Activated CD8-positive, alpha-beta memory T cell treated with anti-CD3 and anti-CD28 coated beads for 24 hours (primary cell): ENCODE measurements at places on chromosomes 3 and 15.

DNA sequence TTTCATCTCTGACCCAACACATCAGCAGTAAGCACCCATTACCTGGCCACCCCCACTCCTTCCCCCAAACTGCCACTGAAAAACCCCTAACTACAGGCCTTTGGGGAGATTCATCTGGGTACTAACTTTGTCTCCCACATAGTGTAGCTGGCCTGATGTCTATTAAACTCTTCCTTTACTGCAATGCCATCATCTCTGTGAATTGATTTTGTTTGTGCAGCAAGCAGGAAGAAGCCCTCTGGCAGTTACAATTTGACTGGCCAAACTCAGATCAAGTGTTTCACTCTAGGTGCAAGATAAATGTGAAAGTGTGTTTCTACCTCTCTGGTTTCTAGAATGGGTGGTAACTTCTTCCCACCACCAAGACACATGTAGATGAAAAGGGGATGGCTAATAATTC lies 26.7 kb upstream of the OR5K4 start:
- DNase-seq: no peak

GRCh38 chr15:78035321-78035751 lies 42.2 kb downstream of the TBC1D2B start:
- no peak for DNase-seq

- DNase-seq: no peak
Measured at GRCh38 chr3:132788301-132788671, 66.1 kb upstream of the NPHP3 start.

DNA sequence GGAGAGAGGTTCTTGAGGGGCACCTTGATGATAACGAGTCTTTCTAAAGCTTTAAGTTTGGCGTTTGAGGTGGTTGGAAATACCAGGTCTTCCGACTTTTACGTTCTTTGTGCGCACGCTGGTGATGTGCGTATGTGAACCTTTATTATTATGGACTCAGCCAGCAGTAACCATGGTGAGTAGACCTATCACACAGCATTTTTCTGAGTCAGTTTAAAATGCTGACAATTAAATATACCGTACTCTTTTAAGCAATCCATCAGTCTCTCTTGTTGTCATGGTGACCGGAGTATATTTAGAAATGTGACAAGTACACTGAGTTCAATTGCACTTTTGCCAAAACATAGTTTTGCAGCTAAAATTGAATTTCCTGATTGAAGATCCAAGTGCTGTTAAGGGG lies 172.2 kb downstream of the LPP start:
- DNase-seq: no peak

GRCh38 chr15:34154725-34155204 lies 52.9 kb downstream of the PGBD4 start:
- no peak for DNase-seq
